Activated CD8-positive, alpha-beta memory T cell treated with anti-CD3 and anti-CD28 coated beads for 4 hours (primary cell): ENCODE measurements at places on chromosomes 11 and 22.

- no peak for DNase-seq
Observed at GRCh38 chr11:15493066-15493465, 378.3 kb downstream of the INSC start.

DNA sequence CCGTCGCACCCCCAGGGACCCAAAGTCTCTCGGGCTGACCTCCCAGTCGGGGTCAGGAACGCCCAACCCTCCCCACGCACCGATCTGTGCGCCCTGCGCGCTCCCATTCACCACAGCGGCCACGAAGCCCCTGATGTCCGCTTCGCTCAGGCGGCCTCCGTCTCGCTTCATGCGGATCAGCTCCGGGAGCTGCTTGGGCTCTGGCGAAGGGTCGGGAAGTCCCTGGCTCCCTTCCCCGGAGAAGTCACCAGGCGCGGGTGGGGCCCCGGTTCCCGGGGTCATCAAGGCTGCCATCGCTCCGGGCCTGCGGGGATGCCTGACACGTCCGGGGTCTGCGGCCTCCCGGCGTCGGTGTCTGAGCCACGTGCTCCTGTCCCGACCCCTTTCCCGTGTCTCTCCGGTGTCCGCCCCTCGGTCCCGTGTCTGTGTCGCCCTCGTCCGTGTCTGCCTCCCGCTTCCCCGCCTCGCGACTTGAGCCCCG lies 356 bp downstream of the TYMP start:
- DNase-seq, result no peak

- no peak for DNase-seq
Observed at GRCh38 chr11:83272627-83273026, 13.5 kb downstream of the CCDC90B start.

DNA sequence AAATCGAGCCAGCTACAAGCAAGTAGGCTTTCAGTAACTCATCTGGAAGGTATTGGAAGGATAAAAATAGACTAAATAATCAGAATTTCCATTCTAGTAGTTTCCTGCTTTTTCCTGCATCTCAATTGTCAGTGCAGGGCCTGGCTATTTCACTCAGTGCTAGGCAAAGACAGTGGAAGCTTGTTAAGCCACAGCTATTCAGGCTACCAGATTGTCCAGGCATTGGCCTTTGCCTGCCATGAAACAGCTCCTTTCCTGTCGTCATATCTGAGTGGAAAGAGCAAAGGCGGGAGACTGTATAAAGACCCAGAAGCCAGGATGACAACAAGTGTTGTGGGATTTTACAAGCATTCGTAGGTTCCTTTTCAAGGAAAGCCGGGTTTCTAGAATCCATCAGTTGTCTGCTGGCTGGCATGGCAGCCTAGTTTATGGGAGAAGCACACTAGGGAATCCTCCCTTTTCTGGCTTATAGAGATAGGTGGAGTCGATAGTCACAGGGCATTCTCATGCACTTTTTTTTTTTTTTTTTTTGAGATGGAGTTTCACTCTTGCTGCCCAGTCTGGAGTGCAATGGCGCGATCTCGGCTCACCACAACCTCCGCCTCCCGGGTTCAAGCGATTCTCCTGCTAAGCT lies 2.0 kb upstream of the TNRC6B start:
- DNase-seq, result no peak

DNA sequence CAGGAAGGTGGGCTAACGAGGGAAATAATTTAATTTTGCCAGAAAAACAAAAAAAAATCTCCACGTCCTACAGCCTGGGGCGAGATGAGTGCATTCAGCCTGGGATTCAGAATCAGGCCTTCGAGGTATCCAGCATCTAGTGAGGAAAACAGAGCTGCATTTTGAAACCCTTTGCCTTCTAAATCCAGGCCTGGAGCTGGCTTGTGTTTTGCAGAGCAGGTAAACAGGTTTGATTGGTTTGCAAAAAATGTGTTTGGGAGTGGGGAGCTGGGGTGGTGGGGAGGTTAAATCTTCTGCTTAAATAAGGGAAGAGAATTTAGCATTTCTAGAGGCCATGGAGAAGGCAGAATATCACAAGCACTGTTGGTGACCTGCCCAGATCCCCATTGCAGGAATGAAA lies 29.7 kb upstream of the RASD2 start:
- no peak for DNase-seq

DNA sequence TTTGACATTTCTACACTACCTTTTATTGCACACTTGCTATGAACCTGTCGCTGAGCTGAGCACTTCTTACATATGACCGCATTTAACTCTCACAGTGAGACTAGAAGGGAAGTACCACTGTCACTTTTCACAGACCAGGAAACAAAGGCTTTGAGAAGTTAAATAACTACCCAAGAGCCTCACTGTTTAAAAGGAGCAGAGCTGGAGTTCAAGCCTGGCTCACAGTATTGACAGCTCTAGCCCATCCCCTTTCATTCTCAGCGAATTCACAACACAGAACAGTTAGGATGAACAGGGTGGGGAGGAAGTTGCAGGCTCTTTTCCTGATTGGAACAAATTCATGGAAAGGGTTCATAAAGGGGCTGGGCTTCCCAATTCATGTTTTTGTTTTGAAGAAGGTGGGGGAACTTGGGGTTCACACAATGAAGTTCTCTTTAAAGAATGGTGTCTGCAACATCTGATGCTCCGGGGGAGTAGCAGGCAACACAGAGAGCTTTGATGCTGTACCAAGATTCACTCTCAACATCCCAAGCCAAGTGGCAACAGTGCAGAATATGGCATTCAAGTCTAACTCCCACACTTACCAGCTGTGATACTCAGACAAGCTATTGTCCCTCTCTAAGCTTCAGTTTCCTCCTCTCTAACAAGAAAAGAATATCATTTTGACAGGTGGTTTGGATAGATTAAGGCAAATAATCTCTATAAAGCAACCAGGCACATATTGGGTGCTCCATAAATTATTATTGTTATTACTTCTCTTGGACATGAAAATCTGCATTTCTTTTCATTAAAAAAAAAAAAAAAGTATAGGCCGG lies 17.2 kb downstream of the SCGB1A1 start:
- no peak for DNase-seq

DNA sequence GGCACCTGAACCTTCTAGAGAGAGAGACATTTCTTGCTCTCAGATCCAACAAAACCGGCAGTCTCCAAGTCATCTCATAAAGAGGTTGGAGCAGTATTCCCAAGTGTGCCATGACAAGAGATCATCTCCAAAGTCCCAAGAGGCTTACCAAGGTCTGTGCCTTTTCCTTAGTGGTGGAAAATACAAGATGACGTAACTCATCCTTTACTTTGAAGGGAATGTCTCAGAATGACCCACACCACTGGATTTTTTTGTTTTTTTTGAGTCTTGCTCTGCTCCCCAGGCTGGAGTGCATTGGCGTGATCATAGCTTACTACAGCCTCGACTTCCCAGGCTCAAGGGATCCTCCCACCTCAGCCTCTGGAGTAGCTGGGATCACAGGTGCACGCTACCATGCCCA lies 71.0 kb upstream of the SLC22A12 start:
- DNase-seq, result no peak

DNA sequence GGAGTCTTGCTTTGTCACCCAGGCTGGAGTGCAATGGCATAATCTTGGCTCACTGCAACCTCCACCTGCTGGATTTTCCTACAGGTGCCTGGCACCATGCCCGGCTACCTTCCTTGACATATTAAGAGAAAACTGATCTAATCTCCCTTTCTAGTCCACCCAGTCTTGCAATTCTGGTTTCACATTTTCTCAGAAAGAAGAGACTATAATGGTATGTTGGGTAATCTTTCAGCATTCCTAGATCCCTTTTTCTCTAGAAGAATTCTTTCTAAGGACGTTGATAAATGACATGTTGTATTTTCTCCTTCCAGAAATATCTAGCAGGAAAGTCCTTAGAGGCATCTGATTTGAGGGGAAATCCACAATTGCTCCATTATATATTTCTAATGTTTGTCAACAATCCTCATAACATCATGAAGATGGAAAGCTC lies 10.4 kb upstream of the HSPA8 start:
- DNase-seq, result no peak

- DNase-seq, result no peak
Observed at GRCh38 chr11:16335236-16335962, 20.9 kb downstream of the SOX6 start.

DNA sequence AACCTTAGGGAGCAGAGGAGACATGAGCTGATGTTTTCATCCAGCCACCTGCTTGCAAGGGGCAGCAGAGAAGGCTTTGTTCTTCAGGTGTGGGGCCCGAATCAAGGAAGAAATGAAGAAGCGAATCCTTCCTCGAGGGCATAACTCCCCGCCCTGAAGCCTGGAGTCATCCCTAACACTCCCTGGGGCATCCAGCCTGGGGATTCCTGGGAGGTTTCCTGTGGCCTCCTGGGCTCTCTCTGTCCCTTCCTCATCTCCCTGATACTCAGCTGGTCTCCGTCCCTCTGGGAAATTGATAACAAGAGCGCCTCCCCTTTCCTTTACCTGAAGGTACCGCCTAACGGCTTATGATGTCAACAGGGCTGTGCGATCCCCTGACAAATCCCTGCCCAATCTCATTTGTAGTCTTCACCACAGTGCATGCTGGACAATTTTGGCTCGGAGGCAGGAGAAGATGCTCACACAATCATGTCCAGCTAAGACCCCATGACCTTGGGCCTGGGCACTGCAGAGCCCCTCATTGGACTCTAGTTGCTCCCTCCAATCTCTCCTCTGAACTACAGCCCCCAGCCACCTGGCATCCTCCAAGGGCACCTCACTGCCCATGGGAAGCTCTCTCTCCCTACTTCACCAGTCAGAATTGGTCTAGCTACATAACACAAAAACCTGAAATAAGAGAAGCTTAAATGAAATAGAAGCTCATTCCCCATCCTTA lies 80.6 kb upstream of the RTL6 start:
- no peak for DNase-seq

GRCh38 chr11:74949753-74950137 lies 679 bp downstream of the SPCS2 start:
- no peak for DNase-seq

DNA sequence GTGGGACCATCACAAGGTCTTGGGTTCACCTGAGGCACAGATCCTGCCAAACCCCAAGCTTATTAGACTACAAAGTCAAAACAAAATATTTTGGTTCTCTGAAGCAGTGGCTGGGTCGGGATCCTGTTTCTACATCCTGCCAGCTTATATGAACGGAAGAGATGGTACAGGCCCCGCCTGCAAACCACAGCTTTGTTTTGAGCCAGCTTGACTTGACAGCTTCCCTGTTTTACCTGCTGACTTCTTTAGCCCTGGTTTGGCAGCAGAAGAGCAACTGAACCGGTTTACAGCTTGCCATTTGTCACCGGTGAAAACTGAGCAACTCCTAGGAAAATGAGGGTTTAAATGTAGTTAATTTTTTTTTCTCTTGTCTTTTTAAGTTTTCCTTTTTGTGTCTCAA lies 11.4 kb downstream of the PACS1 start:
- peak; percentile 37 for DNase-seq

DNA sequence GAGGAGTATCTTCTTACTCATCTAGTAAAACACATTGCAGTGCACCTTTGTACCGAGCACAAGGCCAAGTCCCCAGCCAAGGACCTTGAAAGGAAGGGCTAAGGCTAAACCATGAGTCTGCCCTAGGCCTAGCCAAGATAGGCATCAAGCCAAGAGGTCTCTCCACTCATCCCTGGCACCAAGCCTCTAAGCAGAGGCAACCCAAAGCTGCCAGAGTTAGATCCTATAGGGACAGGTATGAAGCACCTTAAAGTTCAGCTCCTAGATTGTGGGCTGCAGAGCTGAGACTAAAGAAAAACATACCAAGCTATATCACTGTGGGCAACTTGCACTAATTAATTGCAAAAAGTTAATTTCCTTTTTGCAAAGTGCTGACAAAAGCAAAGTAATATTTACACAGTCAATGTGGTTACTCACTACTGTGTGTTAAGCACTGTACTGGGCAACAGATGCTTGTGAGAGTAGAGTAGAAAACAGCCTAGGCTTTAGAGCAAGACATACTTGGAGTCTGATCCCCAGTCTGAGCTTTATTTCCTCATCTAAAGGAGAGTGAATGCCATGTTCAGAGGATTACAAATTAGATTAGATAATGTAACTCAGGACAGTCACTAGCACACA lies 7.2 kb downstream of the COA4 start:
- no peak for DNase-seq

DNA sequence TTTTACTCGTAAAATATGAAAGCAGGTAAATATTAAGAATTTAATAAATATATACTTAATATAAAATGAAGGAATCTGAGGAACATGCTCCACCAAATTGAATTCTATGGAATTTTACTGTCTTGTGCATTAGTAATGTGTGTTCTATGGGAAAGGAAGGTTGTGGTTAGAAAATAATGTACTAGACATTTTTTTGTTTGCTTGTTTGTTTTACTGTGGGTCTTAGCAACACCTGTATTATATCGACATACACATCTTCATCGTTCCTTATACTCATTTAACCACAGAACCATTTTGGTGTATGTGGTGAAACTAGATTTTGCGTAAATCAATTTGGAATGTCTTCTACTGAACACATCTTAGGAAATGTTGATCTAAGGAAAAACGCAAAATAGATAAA lies 114.1 kb upstream of the MTMR2 start:
- DNase-seq, result no peak

DNA sequence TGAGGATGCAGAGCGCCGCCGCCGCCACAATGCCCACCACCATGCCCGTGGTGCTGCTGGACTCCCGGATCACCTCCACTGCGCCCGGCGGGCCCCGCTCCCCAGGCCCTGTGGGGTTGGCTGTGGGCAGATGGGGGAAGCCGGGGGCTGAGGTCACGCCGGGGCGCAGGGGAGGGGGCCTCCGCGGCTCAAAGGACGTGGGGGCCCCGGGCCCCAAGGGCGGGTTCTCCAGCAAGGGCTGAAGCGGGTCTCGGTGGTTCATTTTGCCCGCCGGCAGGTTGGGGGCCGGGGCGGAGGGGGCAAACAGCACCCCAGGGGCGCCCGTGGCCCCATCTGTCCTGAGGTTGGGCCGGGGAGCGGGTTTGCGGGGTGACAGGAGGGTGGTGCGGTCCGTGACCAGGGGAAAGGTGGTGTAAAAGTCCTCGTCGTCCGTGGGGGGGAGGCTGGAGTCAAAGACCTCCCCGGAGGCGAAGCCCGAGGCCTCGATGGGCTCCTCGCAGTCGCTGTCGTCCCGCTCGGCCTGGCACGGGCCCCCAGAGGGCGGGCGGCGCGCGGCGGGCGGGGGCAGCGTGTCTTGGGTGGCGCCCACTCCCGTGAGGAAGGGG lies 16.5 kb downstream of the SLC22A12 start:
- no peak for DNase-seq

DNA sequence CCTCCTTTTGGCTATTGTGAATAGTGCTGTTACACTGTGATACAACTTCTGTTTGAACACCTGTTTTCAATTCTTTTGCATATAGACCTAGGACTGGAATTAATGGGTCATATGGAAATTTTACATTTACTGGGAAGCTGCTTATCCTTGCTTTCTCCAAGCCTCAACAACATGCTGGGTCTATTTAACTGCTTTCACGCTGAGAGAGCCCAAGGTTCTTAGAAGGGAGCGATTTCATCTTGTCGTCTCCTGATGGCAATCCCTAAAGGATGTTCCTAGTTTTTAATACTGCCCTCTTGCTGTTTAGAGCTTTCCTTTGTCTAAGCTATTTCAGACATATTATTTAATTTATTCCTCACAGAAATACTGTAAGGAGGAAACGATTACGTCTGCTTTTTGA lies 15.5 kb downstream of the IRAG1 start:
- no peak for DNase-seq

GRCh38 chr22:26435327-26436093 lies 6.5 kb downstream of the ASPHD2 start:
- DNase-seq, result no peak
